ENCODE measurements at places on chromosomes 2 and 18.

- no peak for DNase-seq
Observed at GRCh38 chr2:62687636-62688035, 17.9 kb upstream of the EHBP1 start.

DNA sequence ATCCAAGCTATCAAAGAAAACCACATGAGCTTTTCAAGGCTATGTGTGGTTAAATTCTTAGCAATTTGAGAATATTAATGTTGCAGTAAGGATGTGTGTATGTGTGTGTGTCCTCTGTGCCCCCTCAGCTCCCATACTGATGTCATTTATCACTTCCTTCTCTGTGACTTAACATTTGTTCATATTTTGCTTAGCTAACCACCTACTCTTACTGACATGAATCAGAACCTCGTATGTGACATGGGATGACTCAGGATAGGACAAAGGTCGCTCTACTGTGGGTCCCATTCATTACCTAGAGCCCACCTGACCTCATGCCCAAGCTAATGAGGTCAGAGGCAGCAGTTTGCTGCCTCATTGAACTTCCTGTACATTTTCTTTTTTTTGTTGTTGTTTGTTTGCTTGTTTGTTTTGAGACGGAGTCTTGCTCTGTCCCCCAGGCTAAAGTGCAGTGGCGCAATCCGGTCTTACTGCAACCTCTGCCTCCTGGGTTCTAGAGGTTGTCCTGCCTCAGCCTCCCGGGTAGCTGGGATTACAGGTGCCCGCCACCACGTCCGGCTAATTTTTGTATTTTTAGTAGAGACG, 36.3 kb downstream of the MOGAT1 start:
- peak; percentile 29 for DNase-seq

GRCh38 chr2:30932870-30933269, 125.6 kb upstream of the CAPN13 start:
- DNase-seq: peak; percentile 11

DNA sequence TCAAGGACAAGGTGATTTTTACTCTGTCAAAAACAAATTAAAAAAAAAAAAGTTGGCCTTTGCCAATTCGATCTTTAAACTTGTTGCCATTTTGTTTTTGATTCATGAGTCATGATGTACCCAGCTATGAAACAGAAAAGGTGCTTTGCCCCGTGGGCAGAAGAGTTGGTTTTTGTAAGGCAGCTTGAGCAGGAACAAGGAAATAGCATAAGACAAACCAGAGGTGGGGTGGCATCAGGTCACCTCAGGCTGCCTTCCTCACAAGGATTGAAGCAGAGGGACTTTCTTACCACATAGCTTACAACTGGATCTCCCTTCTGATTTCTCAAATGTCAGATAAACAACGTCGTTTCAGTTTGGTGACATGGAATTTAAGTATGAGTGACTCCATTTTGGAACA, 123.8 kb downstream of the ARL4C start:
- peak; percentile 55 for DNase-seq

DNA sequence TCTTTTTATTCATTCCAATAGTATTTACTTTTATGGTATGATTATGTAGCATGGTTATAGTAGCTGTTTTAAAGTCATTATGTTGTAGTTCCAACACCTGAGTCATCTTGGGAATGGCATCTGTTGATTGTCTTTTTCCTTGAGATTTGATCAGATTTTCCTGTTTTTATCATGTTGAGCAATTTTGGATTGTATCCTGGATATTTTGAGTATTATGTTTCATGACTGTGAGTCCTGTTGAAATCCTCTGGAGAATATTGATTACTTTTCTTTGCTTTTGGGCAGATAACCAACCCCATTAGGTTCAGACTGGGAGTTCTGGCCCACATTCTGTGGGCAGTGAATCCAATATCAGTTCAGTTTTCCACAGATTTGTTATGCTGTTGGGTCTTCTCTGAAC, 163.2 kb upstream of the SPRED2 start:
- DNase-seq: no peak

- no peak for DNase-seq
Observed at GRCh38 chr2:235977445-235977844, 190.7 kb downstream of the GBX2 start.

DNA sequence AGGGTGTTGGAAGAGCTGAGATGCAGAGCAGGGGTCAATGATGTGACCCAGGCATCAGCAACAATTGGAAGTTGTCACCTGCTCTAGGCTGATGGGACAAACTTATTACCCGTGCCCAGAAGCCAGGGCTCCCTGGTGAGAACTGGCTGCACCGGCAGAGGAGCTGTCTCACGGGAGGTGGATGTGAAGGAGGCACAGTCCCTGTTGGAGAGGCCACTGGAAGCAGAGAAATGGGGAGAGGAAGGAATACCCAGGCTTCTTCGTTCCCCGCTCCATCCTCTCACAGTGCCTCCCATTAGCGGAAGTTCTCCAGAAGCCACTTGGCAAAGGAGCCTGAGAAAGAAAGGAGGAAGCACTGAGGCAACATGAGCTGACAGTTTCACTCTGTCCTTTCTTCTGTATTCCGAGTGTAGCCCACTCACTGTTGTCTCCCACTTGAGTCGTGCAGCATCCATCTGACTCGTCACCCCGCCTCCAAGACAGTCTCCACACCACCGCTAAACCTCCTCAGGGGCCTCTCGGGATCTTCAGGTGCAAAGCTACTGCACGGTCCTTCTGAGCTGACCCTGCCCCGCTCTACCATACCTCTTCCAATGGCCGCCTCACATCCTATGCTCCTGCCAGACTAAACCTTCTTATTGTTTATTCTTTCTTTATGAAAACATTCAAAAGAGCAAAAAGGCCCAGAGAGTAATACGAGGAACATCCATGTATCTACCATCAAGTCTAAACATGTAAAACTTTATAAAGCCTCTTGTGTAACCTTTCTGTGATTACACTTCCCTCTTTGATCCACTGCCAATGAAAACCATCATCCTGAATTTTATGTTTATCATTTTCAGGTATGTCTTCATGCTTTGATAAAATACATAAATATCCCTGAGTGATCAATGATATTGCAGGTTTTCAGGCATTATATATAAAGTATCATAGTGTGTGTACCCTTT, 19.1 kb upstream of the AFTPH start:
- DNase-seq: no peak

- DNase-seq: no peak
Observed at GRCh38 chr2:186256540-186256939, 229.5 kb upstream of the ZC3H15 start.

DNA sequence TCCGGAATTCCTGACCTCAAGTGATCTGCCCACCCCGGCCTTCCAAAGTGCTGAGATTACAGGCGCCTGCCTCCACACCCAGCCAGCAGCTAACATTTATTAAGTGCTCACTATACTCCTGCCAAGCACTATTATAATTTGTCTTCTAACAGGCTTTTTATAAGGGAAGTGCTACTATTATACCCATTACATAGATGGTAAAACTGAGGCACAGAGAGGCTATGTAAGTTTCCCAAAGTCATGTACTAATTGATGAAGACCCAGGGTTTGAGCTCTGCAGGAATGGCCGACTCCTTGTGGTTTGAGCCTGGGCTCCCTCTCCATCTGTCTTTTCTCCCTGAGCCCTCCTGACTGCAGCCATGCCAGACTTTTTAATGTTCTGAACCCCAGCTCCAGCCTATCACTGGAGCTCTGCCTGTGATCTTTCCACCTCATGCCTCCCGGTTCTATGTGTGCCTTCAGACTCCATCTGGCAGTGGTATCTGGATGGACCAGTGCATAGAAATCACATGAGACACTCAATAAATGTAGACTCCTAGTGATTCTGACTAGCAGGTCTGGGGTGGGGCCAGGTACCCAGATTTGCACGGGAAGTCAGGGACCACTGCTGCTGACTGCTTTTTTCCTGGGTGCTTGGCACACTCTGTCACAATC, 197.1 kb downstream of the NEDD4L start:
- no peak for DNase-seq

DNA sequence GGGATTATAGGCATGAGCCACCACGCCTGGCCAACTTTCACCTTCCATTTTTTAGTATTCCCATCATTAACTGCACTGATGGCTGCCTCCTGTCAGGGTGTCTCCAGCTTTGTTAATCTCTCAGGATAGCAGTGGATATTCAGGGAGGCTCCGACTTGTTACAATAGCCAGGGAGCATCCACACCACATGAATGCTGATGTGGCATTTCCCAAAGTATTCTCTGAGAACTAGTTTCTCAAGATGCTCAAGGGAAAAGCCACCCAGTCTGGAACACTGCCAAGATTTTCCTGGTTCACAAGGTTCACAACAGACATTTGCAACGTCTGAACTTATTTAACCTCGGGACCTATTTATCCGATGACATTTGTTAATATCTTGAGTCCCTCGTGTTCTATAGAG, 33.8 kb downstream of the ZNF519 start:
- no peak for DNase-seq

- DNase-seq: no peak
Observed at GRCh38 chr2:64846177-64846576, 143.0 kb upstream of the SLC1A4 start.

DNA sequence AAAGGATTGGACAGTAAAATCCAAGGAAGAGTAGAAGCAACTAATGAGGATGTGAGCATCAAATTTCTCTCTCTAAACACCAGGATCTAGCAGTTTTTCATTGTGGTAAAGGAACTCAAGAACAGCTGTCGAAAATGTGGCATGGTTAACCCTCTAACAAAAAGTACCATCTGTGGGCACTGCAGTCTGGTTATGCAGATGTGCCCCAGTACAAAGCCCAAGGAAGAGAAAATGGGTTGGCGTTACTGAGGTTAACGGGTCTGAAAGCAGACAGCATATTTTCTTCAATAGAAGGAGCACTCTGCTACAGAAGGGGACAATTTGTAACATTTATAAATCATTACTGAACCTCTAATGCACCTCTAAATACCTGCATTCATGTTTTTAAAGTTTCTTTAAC, 253.0 kb upstream of the HNRNPA3 start:
- no peak for DNase-seq

DNA sequence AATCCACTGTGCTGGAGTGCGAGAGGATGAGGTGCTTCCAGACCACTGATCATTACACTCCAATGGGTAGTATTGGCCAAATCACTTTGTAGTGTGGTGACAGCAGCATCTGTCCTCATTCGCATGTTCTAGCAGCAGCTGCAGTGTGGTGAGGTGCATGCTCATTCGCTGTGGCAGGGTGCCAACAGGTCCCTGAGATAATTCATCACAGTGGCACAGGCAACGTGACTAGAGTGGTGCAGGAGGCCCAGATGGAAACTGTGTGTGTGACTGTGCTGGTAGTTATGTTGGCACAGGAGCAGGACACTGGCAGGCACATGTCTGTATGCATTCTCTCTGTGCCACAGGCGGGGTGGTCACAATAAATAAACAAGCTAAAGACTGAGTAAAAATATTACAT, 329.5 kb upstream of the SYT4 start:
- DNase-seq: no peak

DNA sequence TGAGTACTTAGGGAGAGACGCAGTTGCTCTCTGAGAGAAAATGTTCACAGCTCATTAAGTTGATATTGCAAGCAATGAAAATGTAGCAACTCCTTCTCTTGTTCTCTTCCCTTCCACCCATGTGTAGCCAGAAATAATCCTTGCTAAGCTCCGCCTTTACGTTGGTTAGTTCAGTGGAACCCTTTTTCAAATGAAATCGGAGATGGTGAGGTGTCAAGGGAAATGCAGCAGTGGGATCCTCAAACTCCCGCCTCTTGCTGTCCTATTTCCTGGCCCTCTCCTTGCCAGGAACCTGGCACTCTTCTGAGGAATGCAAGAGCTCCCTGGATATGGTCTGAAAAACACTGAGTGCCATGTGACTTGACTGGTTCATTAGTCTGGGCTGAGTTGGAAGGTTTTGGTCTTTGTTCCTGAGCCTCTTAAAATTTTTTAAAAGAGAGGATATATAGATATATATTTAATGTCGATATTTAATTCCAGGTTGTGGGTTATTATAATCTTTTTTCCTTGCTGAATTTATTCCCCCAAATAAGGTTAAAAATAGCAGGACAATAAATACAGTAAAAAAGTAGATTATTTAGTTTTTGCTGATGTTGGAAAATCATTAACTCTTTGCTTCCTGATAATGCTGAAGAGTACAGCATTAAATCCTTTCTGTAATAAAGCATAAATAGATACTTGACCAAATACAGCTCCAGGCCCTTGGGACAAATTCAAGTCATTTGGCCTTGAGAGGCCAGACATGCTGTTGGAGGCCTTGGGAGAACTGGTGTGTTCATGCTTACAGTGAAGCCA, 116.2 kb downstream of the EML6 start:
- no peak for DNase-seq

- DNase-seq: no peak
Observed at GRCh38 chr2:221501210-221501882, 70.8 kb downstream of the EPHA4 start.

- DNase-seq: no peak
Observed at GRCh38 chr2:218736531-218736930, 25.9 kb downstream of the TTLL4 start.

GRCh38 chr2:189146553-189146952, 33.0 kb downstream of the COL5A2 start:
- DNase-seq: no peak

GRCh38 chr2:224162122-224162521, 123.0 kb upstream of the SERPINE2 start:
- no peak for DNase-seq

GRCh38 chr2:119082821-119083400, 75.6 kb downstream of the C1QL2 start:
- no peak for DNase-seq

DNA sequence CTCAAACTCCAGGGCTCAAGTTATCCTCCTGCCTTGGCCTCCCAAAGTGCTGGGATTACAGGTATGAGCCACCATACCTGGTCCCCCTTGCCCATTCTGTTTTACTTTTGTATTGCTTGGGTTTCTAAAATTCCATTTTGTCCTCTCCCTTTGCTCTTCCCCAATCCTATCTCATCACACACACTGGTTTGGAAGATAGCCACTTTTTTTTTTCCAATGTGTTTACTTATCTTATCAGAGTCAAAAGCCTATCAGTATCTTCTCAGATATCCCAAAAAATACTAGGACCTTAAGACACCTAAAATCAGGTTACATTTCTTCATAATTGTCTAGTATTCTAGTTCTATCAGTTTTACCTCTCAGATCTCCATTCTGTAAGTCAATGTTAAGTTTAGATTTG, 56.1 kb downstream of the MSH2 start:
- DNase-seq: no peak

- DNase-seq: no peak
Observed at GRCh38 chr18:9066358-9066757, 36.1 kb upstream of the NDUFV2 start.

- DNase-seq: no peak
Observed at GRCh38 chr2:134119117-134119712, 134.7 kb upstream of the MGAT5 start.

DNA sequence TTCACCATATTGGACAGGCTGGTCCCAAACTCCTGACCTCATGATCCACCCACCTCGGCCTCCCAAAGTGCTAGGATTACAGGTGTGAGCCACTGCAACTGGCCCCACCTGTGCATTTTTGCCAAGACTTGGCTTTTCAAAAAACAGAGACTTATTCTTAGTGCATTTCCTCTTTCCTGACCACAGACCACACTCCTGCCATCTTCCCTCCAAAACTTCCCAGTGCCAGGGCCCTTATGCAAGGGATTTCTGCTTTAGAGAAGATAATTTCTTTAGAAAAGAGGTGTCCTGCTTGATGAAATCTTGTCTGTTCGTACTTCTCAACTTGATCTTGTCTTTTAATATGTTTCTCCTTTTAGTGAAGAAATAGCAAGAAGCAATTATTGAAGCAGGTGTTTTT, 98.8 kb upstream of the ZNF516 start:
- no peak for DNase-seq

Measured in activated naive CD4-positive, alpha-beta T cell treated with anti-CD3 and anti-CD28 coated beads for 36 hours (primary cell).